ENCODE measurements at places on chromosomes 6 and 20.

- DNase-seq = no peak
Observed at GRCh38 chr6:129393654-129394053, 316.3 kb downstream of the ARHGAP18 start.

DNA sequence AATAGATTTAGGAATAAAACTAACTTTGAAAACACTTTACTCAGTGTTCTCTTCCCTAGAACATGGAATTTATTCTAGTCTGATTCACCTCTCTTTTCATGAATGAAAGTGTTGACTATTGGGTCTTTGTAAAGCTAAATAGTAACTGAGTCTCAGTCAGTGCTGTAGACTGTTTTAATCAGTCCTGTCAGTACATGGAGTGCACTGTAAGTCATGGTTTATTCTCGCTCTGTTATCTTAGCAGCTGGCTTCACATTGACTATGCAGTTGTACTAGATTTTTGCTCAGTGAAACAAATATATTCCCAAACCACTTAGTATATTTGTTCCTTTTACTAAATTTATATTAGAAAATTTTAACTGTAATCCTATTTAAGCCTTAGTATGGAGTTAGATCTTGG, 15.1 kb upstream of the ACAT2 start:
- DNase-seq = no peak

- DNase-seq = no peak
Observed at GRCh38 chr6:56579155-56579851, 63.4 kb downstream of the DST start.

DNA sequence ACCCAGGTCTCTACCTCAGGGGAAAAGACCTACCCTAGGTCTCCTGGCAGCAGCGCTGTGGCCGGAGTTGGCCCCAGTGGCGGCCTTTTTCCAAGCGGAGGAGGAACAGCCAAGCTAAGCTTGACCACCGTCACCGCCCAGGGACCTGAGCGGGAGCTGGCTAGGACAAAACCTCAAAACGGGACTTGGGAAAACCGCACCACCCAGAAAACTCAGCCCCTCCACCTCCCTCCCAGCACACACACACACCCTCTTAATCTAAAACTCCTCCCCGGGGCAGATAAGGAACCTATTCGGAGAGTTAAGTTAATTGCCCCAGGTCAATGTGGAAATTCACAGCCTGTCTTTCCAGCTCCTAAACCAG, 2.7 kb upstream of the TRERF1 start:
- DNase-seq = no peak

DNA sequence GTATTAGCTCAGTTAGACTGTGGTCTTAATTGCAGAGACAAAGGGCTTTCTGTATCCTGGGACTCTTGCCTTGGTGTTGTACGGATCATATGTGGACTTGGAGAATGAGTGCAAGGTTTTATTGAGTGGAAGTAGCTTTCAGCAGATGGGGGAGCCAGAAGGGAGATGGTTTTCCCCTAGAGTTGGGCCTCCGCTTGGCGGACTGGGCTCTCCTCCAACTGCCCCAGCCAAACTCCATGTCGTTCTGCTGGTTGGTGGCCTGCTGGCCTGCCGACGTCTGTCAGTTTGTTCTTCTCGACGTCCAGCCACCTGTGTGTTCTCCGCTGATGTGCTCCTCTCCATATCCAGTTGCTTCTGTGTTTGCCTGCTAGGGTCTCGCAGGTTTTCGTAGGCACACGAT, 189.5 kb upstream of the FLRT3 start:
- DNase-seq = no peak

GRCh38 chr20:47359530-47360296, 3.2 kb upstream of the ZMYND8 start:
- DNase-seq = no peak

DNA sequence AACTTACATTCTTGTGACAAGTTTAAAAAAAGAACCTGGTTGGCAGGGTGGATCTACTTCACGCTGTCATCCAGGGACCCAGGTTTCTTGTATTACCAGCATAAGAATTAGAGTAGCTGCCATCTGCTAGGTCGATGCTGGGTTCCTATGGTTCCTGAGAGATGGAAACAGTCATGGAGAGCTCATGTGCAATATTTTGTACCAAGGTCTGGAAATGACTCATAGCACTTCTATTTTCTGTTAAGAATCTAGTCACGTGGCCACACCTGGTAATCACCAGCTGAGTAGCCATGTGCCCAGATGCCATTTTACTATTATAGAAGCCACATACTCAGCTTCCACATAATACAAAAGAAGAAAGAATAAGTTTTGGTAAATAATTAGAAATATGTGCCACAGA, 171.3 kb downstream of the CD83 start:
- no peak for DNase-seq

DNA sequence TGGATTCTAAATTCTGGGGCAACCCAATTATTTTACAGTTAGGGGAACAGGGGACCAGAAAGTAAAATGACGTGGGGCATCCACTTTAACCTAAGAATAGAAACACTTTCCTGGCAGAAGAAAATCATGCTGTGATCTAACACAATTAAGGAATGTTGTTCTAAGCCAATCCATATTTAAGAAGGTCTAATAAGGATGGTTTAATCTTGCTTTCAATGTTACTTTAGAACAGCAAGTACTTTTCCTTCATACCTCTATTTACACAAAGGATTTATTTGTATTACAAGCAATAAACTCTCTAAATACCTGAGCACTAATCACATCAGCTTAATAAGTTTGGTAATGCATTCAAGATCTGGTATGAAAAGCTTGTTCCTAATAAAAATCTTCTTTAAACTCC, 32.4 kb downstream of the SLC2A12 start:
- DNase-seq = no peak

GRCh38 chr6:149114167-149114566, 203.3 kb upstream of the TAB2 start:
- no peak for DNase-seq

- no peak for DNase-seq
Observed at GRCh38 chr6:156599366-156599765, 177.8 kb upstream of the ARID1B start.

DNA sequence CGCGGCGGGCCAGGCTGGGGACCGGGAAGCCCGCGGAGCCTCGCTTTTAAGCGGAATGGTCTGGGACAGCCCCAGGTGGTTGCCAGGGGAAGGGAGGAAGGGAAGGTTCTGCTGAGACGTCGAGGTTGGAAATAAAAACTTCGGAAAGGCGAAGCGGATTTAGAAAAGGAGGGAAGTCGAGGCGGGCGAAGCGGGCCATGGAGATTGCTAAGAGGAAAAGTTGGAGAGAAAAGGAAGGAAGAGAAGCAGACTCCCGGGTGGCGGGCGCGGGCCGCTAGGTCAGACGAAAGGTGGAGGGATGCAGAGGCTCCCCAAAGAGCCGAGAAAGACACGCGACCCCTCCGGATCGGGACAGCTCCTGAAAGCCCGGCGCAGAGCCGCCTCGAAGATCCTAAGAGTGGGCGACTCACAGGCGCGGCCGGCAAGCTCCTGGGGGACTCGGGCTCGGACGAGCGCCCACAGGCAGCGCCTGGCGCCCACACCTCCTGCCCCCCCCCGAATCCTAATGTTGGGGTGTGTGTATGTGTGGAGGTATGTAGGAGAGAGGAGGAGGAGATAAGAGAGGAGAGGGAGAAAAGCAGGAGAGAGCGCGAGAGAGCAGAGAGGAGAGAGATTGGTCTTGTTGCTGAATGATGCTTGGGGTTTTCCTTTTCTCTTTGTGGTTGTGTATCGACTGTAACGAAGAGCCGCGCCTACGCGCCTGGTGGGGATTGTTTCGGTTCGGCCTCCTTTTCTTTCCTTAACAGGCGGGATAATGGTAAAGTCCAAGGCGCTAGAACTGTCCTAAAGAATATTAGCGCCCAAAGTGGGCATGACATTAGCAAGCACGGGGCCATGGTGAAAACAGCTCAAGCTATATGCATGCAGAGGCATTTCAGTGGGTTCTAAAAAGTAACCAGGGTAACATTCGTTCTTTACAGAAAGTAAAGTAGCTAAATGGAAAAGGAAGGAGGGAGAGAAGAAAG, 1.5 kb downstream of the TFAP2B start:
- no peak for DNase-seq

DNA sequence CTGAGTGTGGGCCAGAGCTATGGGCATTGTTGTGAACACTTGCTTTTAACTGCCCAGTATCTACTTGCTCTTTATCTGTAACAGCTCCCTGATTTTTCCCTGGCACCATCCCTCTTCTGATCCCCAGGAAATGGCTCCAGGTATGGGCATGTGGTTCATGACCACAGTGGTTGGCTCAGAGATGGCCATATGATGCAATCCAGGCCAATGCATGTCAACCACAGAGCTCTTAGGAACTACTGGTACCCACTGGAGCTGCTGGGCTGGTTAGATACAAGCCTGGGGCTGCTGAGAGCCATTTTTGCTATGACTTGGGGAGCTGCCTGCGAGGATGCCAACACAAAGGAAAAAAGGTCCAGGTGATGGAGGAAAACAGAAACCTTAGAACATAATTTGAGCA, 55.6 kb downstream of the KCNB1 start:
- DNase-seq = no peak

- DNase-seq = no peak
Observed at GRCh38 chr6:151512481-151512880, 18.7 kb downstream of the CCDC170 start.

DNA sequence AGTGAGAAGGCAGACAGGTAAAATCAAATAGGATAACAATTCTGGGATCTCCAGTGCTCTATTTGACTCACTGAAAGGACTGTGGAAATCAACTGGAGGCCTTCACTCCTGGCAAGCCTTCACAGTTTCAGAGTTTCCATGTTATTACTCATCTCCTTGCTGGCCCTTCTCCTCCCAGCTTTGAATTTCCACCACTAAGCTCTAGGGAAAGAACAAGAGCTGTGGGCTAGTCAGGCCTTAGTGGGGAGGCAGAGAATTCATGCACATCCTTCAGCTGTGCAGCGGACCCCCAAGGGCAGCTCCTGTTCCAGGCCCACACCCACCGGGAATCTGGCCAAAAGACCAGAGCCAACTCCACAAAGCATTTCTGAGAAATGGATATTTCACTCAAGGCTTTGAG, 26.0 kb downstream of the MYLIP start:
- peak; percentile 84 for DNase-seq

- no peak for DNase-seq
Observed at GRCh38 chr20:38651154-38651553, 49.5 kb downstream of the ARHGAP40 start.

- peak; percentile 92 for DNase-seq
Observed at GRCh38 chr6:156662025-156662445, 115.1 kb upstream of the ARID1B start.

DNA sequence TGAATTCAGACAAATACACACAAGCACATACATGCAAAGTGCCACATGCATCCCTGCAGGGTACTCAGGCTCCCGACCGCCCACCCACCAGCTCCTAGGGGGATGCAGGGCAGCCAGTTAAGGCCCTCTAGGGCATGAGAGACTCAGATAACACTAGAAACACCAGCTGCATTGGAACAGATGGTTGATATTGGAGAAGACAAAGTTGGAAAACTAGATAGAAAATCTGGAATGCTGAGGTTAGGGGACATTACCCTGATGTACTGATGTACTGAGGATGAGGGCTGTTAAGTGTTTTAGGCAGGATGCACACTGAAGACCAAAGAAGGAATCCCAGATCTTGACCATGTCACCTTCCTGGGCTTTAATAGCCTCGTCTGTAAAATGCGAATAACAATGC, 134.6 kb upstream of the ECI2 start:
- DNase-seq = no peak

GRCh38 chr6:84001119-84001518, 32.5 kb upstream of the MRAP2 start:
- no peak for DNase-seq

- DNase-seq = no peak
Observed at GRCh38 chr20:12673352-12673751, 335.4 kb upstream of the SPTLC3 start.

GRCh38 chr6:22451962-22452361, 117.4 kb upstream of the HDGFL1 start:
- DNase-seq = peak; percentile 67

DNA sequence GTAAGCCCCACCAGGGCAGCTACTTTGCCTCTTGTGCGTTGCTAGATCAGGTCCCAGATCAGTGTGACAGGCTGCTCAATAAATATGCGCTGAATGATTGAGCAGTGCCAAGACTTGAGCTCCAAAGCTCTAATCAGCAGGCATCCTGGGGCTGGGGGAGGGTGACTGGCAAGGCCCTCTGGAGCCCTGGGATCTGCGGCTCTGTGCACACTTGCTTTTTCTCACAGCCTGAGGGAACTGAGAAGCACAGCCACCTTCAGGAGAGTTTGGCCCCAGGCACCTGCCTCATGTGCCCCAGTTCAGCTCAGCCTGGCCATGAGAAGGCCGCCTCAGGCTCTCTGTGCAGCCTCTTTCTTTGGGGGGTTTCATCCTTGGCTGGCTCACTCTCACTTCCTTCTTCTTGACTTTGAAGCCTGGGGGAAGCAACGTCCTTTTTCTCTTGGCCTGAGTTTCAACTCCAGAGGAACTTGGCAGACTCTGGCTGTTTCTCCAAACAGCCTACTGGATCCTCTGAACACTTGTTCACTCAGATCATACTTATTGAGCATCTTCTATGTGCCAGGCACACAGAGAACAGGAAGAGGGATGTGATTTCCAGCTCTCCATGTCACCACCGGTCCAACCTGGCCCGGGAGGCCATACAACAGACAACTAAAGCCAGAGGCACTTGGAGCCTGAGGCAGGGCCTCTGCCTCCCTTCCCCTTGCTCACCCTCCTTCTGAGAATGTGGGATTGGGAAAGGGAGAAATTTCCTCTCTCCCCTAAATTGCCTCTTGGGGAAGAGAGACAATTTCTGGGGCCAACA, 114.0 kb downstream of the VEGFA start:
- DNase-seq = no peak

Measured in fibroblast of skin of right quadriceps (primary cell).